NCI-H1694 (cell line): ENCODE measurements at places on chromosomes 2 and 18.

DNA sequence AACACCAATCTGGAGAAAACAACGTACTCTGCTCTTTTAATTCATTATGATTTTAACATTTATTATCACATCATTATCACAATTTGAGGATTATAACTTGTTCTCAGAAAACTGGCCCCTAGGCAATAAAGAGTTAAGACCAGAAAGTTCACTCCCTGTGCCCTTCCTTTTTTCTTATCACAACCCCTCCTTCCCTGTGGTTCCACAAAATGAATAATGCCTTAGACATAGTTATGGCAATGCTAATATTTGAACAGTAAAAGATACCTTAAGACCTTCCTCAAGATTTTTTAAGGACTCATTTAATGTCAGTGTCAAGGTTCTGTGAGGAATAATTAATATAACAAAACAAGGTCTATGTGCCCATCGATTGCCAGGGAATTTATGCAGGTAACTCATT is 596.2 kb downstream of the ARHGAP15 start:
- DNase-seq, result no peak

GRCh38 chr18:36889742-36890141 is 60.8 kb downstream of the KIAA1328 start:
- no peak for DNase-seq

- no peak for DNase-seq
Measured at GRCh38 chr2:72006188-72006736, 141.4 kb downstream of the CYP26B1 start.

DNA sequence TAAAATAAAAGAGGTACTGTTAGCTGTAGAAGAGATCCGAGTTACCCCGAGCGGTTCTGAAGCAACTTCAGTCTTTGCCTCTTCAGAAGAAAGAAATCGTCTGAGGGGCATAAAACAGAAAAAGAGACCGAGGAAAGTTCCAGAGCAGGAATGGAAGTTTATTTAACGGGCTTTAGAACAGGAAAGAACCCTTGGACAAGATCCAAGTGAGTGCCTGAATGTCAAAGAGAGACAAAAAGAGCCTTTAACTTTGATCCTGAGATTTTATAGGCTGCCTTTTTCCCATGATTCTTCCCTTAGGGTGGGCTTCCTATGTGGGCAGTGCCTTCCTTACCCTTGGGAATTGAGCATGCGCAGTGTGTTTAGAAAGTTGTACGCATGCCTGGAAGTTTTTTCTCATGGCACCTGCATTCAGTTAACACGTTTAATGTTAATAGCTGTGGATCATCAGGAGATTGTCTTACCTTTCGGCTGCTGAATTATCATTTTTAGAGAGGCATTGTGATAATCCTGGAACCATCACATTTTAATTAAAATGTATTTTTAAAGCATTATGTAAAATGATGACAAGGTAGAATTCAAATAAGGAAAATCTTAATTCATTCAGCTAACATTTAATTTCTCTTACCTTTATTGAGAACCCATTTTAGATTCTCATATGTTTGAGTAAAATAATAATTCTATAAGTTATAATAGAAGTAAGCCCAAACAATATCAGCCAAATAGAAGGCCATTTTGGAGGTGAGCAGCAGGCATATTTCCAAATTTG is 269.5 kb upstream of the ZSWIM2 start:
- no peak for DNase-seq

DNA sequence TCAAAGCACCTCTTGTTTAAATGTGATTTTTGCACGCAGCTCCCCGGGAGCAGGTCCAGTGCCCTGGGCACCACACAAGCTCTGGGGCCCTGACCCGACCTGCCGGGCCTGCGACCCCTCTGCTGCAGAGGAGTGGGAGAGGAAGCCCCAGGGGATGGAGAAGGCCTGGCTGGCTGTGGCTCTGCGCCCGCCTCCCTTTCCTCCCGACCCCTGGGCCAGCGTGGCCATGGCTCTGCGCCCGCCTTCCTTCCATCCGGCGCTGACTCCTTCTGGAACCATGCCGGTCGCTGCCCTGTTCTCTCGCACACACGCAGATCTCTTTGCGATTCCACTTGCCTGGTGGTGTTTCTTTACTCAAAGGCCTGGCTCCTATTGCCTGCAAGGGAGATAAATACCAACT is 166.5 kb upstream of the SALL3 start:
- DNase-seq, result no peak

GRCh38 chr2:56229397-56230060 is 45.7 kb downstream of the CCDC85A start:
- DNase-seq, result no peak

- no peak for DNase-seq
Measured at GRCh38 chr18:57060814-57061213, 86.1 kb upstream of the BOD1L2 start.

- DNase-seq, result no peak
Measured at GRCh38 chr2:96949701-96950350, 36.6 kb downstream of the FAM178B start.

DNA sequence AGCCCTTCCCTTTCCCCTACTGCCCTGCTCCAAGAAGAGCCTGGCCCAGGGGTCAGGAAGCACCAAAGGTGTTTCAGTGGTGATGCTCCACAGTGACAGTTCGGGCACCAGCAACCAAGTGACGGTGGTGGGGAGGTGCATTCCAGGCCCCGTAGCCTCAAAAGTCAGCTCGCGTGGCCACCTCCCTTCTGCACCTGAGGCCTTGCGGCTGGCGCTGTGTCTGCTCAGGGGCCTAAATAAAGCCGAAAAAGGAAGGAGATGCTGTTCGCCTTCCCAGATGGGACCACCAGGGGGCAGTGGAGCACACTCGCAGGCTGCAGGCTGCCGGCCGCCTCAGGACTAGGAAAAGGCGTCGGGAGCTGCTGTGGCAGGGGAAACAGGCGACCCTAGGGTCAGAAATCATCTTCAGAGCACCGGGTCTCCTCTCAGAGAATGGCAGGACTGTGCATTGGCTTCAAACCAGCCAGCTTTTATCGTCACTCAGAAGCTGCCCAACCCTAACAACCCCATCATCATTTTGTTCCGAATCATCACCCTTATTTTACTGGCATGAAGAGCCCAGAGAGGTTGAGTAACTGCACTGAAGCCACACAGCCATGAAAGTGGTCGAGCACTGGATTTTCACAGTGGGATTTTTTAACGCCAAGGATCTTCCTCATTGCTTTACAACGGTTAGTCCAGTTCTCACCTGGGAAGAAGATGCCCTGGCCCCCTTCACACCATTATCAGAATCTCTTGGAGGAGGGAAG is 213.0 kb upstream of the CELF4 start:
- DNase-seq, result peak; percentile 44

DNA sequence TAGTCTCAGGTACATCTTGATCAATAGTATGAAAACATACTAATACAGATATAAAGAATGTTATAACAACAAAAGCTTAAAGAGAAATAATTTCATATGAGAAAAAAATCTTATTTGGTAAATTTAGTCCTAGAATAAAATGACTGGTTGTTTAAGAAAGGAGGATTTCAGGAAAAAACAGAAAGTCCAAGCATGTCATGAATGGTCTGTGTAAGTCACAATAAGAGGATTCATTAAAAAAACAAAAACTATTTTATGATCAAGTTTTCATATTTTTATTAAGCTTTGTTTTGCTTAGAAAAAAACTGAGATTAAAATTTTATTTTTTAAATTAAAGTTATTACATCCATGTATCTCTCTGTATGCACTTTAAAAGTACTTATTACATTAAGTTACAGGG is 353.9 kb upstream of the SPHKAP start:
- peak; percentile 3 for DNase-seq

DNA sequence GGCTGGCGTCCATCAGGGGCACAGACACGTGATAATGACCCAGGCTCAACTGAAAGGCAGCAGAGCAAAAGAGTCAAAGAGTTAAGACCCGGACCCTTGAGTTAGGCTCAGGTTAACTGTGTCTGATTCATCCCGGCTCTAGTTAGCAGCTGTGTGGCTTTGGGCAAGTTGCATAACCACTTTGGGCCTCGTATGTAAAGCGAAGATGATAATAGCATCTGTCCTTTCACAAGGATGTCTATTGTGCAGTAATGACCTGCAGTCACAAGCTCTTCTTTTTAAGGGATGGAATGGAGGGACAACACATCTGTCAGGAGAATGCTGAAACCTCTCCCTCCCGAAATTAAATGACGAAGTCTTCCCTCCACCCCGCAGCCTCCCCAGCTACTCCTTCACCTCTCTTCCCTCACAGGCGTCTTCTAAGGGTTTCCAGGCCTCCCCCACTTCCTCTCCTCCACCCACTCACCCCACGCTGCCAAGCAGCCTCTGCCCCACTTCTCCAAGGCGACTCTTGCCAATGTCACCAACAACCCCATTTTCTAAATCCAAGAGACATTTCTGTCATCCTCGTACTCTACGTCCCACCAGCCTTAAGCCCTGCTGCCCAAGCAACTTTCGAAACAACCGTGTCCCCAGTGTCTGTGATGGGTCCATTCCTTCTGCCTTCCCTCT is 135.1 kb upstream of the ID2 start:
- DNase-seq, result no peak

- no peak for DNase-seq
Measured at GRCh38 chr2:8253781-8254180, 428.1 kb upstream of the ID2 start.

DNA sequence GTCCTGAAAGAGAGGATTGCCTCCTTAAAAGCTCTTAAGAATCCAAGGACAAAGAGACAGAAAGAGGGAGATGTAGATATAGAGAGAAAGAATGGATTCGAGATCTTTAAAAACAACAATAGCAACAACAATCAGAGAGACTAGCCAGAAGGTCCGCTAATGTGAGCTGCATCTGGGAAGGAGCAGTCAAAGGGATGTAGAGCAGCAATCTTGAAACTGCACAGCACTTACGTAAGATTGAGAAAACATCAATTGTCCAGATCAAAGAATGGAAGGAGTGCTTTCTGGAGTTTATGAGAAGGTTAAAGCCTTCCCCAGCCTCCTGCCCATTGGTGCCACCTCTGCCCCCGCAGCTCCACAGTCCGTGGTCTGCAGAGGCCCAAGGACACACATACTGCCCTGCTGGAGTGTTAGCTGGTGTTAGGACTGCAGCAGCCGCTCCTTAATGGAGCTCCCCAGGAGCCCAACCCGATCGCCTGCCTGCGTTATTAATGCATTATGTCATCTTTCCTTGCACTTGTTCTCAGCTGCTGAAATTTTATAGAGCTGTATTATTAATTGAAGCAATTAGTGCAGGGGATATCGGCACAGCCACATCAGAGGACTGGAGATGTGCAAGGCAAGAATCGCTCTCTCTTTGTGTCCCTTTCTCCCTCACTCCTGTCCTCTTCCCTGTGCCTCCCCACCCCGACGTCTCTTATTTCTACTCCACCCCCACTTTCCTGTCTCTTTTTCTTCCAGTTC is 94.2 kb upstream of the STPG4 start:
- no peak for DNase-seq

DNA sequence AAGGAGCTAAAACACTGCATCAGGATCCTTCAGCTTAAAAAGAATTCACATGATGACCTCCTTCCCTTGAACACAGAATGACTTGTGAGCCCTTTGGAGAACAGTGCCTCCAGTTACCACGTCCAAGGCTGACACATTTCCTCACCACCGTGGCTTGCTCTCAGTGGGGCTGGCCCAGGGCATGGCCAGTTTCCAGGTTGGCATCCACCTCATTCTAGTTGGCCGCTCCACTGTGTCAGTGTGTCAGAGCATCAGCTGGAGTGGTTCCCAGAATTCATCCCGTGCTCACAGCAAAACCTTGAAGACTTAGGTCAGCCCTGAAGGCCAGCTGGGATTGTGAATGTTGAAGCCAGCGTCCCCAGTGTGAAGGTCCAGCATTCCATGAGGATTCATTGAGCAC is 158.5 kb downstream of the INSIG2 start:
- no peak for DNase-seq

GRCh38 chr2:19577723-19578122 is 219.3 kb upstream of the OSR1 start:
- DNase-seq, result no peak

DNA sequence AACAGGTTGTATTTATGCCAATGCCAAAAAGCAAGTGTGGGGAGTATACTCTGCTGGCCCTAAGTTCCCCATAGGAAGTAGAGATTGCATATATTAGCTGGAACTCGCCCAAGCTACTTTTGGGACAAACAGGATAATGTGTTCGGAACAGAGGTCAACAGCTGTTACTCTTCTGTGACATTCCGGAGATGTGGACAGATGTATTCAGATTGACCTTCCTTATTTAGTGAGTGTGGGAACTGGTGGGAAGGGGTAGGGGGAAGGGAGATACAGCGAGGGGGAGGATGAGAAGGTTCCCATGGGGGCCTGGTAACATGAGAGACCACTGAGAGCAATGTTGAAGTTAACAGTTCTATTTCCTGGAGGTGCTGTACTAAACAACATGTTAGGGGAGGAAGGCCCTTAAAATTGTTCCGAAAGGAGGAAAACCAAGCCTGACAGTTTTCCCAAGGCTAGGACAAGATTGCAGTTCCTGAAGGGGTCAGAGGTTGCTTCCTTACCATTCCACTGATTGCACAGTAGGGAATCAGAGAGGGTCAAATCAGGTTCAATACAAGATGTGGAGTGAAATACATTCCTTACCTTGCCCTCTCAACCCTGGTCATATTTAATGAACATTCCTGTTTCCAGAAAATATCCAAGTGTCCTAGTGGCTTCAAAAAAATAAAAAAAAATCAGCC is 14.3 kb upstream of the CD28 start:
- no peak for DNase-seq

DNA sequence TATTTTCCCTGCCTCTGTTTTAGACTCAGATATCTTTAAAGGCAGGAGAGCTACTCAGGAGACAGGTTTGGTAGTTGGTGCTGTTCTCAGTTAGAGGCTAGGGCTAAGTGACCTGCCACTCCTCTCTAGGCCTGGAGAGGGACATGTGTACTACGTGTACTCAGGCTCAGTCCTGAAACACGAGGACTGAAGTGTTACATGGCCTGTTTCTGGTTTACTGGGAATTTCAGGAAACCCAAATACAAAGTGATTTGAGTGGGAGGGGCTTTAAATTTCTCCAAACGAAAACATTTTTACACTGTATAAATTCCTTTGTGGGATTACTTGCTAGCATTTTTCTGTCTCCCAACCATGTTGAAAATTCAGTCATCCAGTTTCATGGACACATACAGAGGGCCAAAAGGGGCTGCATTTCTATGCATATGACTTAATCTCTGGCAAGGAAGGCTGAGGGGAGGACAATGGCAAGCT is 343.3 kb downstream of the CYP26B1 start:
- no peak for DNase-seq

DNA sequence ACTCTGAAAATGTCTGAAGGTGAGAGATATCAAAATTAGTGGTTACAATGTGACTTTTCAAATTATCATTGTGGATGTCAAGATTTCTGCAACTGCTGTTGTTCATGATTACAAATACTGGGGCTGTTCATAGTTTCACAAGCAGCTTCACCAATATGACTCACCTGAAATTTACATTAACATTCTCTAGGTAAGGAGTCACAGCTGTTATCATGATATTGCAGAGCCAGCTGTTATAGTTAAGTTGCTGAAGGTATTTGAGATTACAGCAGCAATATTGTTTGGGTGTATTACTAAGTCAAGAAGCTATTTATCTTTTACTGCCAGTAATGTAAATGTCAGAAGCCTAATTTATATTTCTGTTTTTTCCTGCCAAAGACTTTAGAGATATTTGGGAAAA is 140.0 kb downstream of the MC4R start:
- DNase-seq, result no peak

- no peak for DNase-seq
Measured at GRCh38 chr2:9212661-9213411, 6.2 kb downstream of the ASAP2 start.

GRCh38 chr2:36450466-36451196 is 95.1 kb downstream of the CRIM1 start:
- no peak for DNase-seq
